Stimulated activated naive CD4-positive, alpha-beta T cell treated with Interleukin-2 at 50 U/mL for 16 hours (primary cell): ENCODE measurements at places on chromosomes 3 and 15.
A peak's percentile ranks its signal among the peaks of the same experiment; 100 is the strongest.

- no peak for DNase-seq
Measured at GRCh38 chr3:141914311-141914710, 37.9 kb downstream of the ATP1B3 start.

GRCh38 chr3:117799387-117799735 is 1089.8 kb downstream of the TUSC7 start:
- DNase-seq: no peak

DNA sequence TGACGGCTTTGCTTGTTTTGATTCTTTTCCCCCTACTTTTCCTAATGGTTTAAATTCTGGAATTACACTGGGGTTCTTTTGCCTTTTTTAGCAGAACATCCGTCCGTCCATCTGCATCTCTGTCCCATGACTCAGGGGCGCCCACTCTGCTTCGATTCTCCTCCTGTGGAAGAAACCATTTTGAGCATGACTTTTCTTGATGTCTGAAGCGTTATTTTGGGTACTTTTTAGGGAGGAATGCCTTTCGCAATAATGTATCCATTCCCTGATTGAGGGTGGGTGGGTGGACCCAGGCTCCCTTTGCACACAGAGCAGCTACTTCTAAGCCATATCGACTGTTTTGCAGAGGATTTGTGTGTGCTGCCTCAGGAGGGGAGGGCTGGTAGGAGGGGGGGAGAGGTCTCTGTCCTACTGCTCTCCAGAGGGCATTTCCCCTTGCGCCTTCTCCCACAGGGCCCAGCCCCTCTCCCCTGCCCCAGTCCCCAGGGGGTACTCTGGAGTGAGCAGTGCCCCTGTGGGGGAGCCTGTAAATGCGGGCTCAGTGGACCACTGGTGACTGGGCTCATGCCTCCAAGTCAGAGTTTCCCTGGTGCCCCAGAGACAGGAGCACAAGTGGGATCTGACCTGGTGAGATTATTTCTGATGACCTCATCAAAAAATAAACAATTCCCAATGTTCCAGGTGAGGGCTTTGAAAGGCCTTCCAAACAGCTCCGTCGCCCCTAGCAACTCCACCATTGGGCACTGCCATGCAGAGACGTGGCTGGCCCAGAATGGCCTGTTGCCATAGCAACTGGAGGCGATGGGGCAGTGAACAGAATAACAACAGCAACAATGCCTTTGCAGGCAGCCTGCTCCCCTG is 19.5 kb upstream of the BSN start:
- no peak for DNase-seq

DNA sequence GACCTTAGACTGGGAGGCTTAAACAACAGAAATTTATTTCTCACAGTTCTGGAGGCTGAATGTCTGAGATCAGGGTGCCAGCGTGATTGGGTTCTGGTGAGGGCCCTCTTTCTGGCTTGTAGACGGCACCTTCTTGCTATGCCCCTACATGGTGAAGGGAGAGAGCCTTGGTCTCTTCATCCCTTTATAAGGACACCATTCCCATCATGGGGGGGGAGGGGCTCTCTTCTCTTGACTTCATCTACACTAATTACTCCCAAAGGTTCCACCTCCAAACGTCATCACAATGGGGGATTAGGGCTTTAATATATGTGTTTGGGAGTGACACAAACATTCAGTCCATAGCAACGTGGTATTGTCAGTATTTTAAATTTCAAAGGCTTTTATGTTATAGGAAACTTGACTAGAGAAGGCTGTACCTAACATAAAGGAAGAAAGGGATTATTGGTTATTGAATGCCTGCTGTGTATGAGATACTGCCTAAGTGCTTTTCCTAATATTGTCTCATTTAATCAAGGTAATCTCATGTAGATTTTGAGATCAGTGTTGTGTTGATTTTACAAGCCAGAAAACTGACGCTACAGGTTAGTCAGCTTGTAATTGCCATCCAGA is 20.9 kb downstream of the SYN2 start:
- no peak for DNase-seq

DNA sequence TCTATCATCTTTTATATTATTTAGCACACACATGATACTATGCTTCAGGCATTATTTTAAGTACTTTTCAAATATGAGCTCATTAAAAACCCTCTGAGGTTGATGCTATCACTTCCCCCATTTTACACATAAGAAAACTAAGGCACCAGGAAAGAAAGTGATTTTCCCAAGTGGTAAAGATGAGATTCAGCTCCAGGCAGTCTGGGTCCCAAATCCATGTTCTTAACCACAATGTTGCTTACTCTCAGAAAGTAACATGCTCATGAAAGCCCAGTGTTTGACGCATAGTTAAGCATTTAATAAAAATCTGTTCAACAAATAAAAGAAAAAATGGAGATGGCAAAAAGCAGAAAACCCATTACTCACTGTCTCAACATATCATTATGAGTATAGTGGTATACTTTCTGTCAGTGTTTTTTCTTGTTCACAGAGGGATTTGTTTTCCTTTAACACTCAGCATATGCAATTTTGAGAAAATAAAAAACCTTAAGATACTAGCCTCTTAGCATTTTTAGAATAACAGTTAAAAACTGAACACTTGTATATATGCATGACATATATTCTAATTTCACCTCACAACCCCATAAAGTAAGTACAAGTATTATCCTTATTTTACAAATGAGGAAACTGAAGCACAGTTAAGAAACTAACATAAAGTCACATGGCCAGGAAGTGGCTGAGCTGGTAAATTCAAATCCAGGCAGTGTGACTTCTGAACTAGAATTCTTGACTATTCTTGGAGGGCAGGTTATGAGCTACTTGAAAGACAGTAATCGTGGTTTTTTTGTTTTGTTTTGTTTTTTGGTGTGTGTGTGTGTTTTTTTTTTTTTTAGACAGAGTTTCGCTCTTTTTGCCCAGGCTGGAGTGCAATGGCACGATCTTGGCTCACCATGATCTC is 10.4 kb downstream of the PEAK1 start:
- no peak for DNase-seq

- DNase-seq: no peak
Measured at GRCh38 chr3:157026091-157026490, 133.9 kb downstream of the CCNL1 start.

- peak; percentile 48 for DNase-seq
Measured at GRCh38 chr3:196207833-196208607, 3.2 kb downstream of the ZDHHC19 start.

- DNase-seq: no peak
Measured at GRCh38 chr3:107855710-107856109, 235.1 kb downstream of the CD47 start.
